ENCODE measurements at places on chromosomes 16 and 17.

GRCh38 chr17:59105852-59106462, 723 bp downstream of the TRIM37 start:
- peak; percentile 53 for DNase-seq

- no peak for DNase-seq
Measured at GRCh38 chr17:19610311-19610710, 38.2 kb upstream of the ALDH3A2 start.

- peak; percentile 22 for DNase-seq
Measured at GRCh38 chr16:53509906-53510703, 7.1 kb upstream of the AKTIP start.

- DNase-seq = no peak
Measured at GRCh38 chr17:55629995-55630394, 92.7 kb downstream of the TMEM100 start.

GRCh38 chr17:50805486-50805885, 29.9 kb upstream of the WFIKKN2 start:
- no peak for DNase-seq

GRCh38 chr17:81242421-81243332, 3.6 kb downstream of the NDUFAF8 start:
- DNase-seq = no peak

DNA sequence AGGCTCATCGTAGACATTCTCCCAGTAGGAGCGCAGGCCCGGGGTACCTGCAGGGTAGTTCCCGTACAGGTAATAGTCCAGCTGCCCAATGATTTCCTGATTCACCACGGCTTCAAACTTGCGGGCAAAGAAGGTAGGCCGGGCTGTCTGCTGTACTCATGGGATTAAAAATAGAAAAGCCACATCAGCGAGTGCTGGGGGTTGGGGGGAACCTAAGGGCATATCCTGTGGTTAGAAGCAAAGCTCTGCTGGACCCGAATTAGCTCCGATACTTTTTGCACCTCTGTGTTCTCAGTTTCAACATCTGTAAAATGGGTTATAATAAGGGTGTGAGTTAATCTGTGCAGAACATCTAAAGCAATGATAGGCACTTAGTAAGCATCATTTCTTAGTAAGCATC, 336.2 kb downstream of the XYLT1 start:
- no peak for DNase-seq

- no peak for DNase-seq
Measured at GRCh38 chr16:67170949-67171649, 761 bp downstream of the NOL3 start.

- no peak for DNase-seq
Measured at GRCh38 chr17:73720187-73720834, 76.1 kb upstream of the SDK2 start.

GRCh38 chr17:31550389-31551056, 159.0 kb downstream of the RAB11FIP4 start:
- DNase-seq = no peak

GRCh38 chr17:48578616-48579470, 693 bp upstream of the HOXB4 start:
- no peak for DNase-seq

Data from stimulated activated CD4-positive, alpha-beta T cell treated with anti-CD3 and anti-CD28 coated beads, Interleukin-15, amount 100 ng/mL, for 1 hour (primary cell).